NCI-H774 (cell line): ENCODE measurements at places on chromosomes 12 and 14.

GRCh38 chr14:70811050-70811449 lies 1.7 kb upstream of the MAP3K9 start:
- no peak for DNase-seq

- no peak for DNase-seq
Measured at GRCh38 chr12:7116916-7117315, 7.9 kb upstream of the C1RL start.

- no peak for DNase-seq
Measured at GRCh38 chr14:24079491-24080141, 8.3 kb downstream of the CPNE6 start.

DNA sequence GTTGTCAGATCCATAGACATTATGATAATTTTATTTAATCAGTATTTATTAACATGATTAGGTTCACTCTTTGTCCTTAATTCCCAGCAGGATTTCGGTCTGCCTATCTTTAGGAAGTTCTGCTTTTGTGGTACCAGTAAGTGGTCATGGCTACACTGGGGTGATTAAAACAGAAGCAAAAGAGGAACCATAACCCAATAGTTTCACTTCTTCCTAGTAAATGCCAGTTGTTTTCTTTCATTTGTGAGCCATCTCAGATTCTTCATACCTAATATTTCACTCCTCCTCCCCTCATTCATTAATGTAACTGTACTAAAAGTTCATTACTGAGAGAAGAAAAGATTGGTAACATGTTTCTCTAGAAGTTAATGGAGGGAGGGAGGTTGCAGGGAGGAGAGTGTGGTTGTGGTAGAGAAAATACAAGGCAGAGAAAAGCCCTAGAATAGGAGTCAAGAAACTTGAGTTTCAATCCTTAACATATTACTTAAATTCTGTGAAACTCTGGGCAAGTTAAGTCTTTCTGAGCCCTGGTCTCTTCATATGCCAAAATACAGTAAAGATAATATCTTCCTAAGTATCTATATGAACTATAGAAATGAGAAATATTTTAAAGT lies 101.2 kb downstream of the PEBP1 start:
- DNase-seq: no peak

DNA sequence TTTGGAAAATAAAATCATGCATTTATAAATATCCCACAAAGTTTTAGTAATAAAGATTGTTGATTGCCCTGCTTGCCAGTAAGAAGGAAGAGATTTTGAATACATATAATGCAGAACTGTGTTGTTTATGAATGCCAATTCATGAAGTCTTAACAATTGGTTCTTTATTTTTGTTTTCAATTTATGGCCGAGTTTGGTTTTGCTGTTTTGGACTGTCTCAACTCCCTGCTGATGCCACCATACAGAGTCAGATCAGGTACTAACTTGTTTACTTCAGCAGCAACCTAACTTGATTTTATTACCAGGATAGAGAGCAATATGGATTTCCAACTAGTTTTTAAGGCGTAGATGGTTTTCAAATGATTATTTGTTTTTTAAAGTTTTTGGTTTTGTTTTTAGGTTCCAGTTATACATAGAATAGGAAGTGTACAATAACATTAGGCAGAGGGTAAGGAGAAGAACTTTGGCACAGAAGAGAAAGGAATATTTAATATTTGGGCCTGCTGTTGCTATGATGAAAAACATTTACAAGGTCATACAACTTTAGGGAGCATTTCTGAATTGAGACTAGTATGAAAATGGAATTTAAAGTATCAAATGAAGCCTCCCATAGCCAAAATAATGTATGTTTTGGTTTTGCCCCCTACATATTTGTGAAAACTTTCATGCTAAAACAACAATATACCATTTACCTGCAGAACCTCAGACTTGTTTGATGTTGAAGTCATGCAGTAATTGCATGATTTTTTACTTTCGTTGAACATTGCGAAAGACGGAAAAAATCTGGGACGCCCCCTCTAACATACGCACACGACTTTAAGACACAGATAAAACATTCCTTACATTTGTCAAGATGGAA lies 904 bp upstream of the FAM177A1 start:
- DNase-seq: no peak

- DNase-seq: no peak
Measured at GRCh38 chr12:121214166-121214777, 4.3 kb downstream of the P2RX4 start.

- no peak for DNase-seq
Measured at GRCh38 chr14:100168506-100168905, 9.1 kb upstream of the DEGS2 start.

GRCh38 chr14:38404100-38404541 lies 148.2 kb upstream of the CLEC14A start:
- no peak for DNase-seq

DNA sequence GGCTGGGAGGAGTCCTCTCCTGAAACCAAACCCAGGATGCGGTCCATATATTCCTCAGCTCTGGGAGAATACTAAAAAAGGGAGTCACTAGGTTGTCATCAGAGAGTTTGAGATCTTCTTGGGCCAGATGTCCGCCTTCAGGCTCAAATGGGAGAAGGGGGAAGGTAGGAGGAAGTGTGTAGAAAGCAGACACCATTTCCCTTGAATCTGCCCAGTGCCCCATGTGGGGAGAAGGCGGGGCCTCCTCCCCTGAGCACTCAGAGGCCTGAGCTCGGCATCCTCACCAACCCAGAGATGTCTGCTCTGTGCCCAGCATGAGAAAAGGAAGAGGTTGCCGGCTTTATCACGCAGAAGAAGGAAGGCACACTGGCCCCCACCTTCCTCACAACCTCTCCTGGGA lies 37.3 kb downstream of the LTBP2 start:
- DNase-seq: no peak

GRCh38 chr14:39264558-39264957 lies 30.8 kb downstream of the MIA2 start:
- no peak for DNase-seq

- DNase-seq: no peak
Measured at GRCh38 chr12:52186118-52186840, 5.5 kb downstream of the KRT80 start.

GRCh38 chr12:97545804-97546203 lies 83.2 kb downstream of the RMST start:
- no peak for DNase-seq

- DNase-seq: no peak
Measured at GRCh38 chr12:70721216-70721615, 84.0 kb upstream of the PTPRB start.

DNA sequence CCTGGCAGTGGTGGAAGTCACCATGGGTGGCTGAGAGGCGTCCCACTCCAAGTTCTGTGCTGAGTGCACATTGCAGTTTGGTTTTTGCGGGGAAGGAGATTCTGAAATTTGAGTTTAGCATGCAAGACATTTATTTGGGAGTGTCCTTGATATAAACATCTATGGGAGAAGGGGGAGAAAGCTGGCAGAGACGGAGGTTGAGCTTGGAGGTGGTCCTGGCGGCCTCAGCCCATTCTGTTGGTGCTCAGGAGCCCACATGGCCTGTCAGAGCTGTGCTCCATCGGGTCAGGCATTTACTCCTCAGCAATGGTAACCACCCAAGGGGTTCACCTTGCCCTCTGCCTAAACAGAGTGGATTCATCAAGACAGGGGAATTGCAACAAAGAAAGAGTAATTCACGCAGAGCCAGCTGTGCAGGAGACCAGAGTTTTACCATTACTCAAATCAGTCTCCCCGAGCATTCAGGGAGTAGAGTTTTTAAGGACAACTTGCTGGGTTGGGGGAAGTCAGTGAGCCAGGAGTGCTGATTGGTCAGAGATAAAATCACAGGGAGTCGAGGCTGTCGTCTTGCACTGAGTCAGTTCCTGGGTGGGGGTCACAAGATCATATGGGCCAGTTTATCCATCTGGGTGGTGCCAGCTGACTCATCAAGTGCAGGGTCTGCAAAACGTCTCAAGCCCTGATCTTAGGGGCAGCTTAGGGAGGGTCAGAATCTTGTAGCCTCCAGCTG lies 323.3 kb upstream of the TMEM132C start:
- no peak for DNase-seq

GRCh38 chr14:68633131-68633991 lies 159.5 kb downstream of the ZFP36L1 start:
- DNase-seq: no peak

- DNase-seq: no peak
Measured at GRCh38 chr12:131528667-131529066, 182.2 kb upstream of the SFSWAP start.

GRCh38 chr12:3179731-3180130 lies 102.6 kb downstream of the TSPAN9 start:
- no peak for DNase-seq

GRCh38 chr12:106564678-106565329 lies 18.0 kb upstream of the RFX4 start:
- DNase-seq: no peak

- DNase-seq: no peak
Measured at GRCh38 chr14:65073605-65074201, 28.6 kb downstream of the MAX start.

- peak; percentile 66 for DNase-seq
Measured at GRCh38 chr12:48995086-48995879, 3.9 kb downstream of the DDN start.

GRCh38 chr12:24488906-24489619 lies 459.8 kb downstream of the BCAT1 start:
- no peak for DNase-seq

DNA sequence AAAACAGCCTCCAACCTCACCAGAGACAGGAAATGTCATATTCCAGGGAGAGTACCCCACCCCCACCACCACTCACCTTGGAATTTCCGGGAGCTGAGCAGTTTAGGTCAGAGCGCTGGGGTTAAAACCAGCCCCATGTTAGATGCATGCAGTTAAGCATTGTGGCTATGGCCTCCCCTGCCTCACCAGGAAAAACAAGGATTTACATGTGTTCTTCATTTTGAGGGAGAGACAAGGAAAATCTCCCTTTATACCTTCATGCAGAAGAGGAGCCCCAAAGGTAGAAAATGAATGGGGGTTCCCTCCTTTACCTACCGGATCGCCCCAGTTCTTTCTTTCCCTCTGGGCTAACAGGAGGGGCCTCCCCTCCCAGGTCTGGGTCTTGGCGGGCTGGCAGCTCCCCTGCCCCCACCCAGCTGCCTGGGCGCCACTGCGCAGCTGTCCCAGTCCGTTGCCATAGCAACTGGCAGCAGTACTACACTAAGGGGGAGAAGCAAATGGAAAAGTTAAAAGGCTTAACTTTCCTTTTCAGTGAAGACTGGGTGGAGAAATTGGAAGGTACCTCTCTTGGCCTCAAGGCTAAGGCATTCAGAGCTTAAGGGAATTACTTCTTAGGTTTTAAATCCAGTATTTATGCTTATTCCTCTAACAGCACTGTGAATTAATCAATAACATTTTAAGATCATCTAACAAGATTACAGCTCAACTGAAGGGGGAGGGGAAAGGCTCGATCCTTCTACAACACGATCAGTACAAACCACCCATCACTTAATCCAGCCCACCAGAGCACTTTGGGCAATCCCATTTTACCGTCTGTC lies 20.5 kb downstream of the CBX5 start:
- peak; percentile 96 for DNase-seq

GRCh38 chr14:72060460-72060859 lies 128.2 kb downstream of the RGS6 start:
- no peak for DNase-seq

GRCh38 chr12:48165089-48165981 lies 8.0 kb upstream of the ASB8 start:
- peak; percentile 51 for DNase-seq

DNA sequence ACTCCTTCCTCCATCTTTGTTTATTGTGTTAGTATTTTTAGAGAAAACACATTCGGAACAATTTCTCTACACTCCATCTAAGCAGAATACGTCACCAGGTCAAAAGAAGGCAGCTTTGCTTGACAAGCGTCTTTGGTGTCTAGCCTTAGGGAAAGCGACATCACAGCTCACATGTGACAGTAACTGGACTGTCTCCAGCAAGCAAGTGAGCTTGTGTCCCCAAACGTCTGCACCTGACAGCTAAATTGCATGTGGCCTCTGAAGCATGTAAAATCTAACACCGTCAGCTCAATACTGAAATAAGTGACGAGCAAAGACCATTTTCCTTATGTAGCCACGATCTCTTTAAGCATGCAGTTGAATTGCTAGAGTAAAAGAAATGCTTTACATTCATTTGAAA lies 509.8 kb downstream of the GLT1D1 start:
- no peak for DNase-seq

GRCh38 chr14:55707365-55707804 lies 127.4 kb downstream of the KTN1 start:
- no peak for DNase-seq

- no peak for DNase-seq
Measured at GRCh38 chr14:92617581-92617980, 104.0 kb downstream of the RIN3 start.

DNA sequence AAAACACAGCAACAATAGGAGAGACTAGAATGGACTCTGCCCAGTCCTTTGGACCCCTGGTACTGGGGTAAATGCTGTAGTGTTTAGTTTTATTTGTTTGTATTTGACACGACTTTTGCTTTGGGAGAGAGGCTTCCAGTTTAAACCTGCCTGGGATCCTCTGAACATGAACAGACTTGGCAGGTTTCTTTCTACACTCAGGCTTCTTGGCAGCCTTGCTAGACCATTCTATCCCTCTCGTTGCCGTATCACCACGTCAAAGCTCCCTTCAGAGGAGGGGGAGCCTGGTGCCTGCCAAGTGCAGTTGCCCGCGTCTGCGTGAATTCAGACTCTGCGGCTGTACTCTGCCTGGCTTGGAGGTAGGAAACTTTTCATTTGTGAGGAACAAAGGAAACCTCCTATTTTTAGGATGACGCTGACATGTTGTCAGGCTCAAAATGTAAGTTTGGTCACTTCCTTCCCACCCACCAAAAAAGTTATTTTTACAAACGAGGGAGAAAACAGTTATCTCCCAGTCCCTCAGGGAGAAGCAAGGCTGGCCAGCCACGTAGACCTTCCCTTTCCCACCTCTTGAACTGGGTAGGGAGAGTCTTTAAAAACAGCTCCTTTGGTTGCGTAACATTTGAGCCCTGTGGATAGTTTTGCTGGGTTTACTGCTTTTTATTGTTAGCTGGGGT lies 25.9 kb downstream of the CD9 start:
- no peak for DNase-seq

DNA sequence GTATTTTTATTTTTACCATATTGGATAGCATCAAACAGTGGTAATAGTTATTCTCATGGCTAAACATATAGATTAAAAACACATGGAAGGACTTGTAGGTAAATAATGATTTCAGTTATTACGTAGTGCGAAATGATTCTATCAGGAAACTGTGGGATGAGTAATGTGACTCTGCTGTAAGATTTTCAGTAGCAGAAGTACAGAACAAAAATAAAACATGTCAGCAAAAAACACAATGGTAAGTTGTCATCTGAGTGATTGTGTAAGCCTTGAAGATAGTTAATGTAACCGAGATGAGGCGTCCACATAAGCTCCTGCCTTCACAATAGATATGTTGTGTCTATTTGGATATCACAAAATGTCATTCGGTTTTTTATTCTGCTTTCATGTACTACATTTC lies 99.8 kb downstream of the BORCS5 start:
- DNase-seq: no peak

GRCh38 chr14:20578325-20578724 lies 9.5 kb downstream of the RNASE11 start:
- DNase-seq: no peak
